ENCODE measurements at places on chromosomes 13 and 19.

DNA sequence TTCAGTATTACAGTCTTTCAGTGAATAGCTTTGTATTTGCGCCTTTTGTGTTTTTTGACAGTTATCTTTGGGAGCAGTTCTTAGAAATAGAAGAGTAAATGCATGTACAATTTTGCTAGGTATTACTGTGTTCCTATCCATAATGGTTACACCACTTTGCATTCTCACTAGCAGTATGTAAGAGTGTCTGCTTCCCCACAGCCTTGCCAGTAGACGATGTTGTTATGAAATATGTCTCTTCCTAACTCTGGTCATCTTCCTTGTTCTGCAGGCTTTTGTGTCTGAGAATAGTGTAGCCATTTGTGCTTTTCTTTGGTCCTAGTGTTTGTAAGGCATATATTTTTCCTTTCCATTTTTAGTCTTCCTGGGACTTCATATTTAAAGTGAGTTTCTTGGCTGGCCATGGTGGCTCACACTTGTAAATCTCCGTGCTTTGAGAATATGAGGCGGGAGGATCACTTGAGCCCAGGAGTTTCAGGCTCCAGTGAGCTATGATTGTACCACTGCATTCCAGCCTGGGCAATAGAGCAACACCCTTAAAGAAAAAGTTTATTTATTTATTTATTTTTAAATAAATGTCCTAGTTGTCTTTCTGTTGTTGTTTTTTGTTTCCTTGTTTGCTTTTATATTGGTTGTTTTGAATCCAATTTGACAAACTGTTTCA is 140.3 kb downstream of the PDS5B start:
- DNase-seq = no peak

- no peak for DNase-seq
These were observed 381.5 kb downstream of the UQCRFS1 start for GRCh38 chr19:28831462-28831861.

DNA sequence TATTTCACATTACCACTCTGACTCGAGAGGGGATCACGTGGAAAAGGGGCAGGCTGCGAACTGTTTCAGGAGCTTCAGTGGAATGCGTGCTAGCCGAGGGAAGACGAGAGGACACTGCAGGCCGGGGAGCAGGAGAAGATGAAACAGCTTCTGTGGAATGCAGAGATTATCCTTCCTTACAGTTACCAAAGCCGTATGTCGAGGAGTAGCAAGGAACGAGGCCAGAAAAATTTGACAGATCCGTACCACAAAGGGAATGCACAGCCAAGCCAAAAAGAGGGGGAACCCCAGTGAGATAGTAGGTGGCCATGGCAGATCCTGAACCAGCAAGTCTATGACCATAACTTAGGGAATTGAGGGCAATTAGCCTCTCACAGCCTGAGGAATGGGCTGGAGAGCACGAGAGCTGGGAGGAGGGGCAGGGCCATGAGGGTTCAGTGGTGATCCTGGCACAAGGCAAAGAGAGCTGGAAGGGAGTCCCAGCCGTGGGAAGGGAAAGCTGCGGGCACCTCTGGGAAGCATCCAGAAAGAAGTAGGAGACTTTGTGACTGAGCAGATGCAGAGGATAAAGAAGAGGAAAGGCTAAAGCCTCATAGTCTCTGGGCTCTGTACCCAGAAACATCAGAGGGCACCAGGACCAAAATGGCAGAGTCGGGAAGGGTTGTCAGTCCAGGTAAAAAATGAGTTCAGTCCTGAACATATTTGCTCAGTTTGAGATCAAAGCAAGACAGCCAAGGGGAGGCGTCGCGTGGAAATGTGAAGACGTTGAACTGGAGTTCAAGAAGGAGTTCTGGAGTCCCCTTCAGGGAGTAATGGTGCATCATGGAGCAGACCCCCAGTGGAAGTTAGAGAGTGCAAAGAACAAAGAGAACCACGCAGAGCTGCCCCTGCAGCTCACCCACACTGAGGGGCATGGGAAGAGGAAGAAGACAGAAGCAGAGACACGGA is 5.1 kb downstream of the COL4A1 start:
- DNase-seq = peak; percentile 72

- DNase-seq = no peak
These were observed 114.8 kb upstream of the TRPC4 start for GRCh38 chr13:37984357-37984756.

DNA sequence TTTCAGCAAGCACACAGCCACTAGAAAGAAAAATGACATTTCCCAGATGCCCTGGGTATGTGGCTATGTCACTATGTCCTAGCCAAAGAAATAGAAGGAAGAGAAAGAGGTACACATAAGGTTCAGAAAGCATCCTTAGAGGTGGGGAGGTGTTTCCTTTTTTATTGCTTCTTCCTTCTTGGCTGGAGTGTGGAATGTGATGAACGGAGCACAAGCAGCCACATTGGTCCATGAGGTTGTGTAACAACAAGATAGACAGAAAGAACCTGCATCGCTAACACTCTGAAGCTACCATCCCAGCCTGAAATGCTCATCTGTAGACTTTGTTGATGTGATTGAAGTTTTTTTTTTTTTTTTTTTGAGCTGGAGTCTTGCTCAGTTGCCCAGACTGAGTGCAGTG is 6.7 kb downstream of the SLC25A23 start:
- no peak for DNase-seq

DNA sequence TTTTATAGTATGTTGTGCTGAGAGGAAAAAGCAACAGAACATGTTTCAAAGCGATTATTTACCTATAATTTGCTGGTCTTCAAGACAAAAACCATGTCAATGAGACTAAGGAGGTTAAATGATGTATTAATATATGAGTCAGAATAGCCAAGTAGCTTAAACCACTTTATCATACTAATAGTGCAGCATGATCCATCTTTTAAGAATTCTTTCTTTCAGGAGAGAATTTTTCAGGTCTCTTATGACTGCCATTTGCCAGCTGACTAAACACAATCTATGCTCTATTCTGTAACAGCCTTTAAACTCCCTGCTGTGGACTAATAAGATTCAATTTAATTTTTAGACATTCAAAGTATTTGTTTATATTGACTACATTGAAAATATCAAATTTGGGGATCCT is 93.7 kb downstream of the TRPC4 start:
- DNase-seq = no peak

DNA sequence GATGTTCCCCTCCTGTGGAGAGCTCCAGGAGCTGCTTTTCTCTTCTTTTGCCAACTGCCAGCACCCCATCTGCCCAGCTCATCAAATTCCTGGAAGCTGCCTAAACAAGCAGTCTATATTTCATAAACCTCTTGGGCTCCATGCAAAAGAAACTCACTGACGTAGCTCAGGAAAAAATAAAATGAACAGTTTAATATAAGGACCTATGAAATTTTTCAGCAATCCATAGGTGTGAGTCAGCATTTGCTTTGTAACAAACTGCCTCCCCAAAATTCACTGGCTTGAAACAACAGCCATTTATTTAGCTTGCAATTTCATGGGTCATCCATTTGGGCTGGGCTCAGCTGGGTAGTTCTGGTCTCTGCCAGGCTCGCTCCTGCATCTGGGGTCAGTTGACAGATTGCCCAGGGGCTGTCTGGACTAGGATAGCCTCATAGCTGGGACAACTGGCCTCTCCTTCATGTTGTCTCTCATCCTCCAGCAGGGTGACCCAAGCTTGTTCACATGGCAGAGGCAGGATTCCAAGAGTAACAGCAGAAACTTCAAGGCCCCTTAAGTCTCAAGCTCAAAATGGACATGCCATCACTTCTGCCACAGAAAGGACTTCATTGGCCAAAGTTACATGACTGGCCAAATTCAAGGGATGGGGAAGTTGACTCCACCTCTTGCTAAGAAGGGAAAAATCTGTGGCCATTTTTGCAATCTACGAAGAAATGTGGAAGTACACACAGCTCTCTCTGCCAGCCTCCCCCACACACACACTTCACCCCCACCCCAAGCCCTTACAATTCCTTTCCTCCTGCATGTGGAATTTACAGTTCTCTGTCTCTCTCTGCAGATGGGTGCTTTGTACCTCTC is 7.9 kb upstream of the PVR start:
- no peak for DNase-seq

- no peak for DNase-seq
These were observed 34.0 kb downstream of the VAV1 start for GRCh38 chr19:6806488-6806887.

DNA sequence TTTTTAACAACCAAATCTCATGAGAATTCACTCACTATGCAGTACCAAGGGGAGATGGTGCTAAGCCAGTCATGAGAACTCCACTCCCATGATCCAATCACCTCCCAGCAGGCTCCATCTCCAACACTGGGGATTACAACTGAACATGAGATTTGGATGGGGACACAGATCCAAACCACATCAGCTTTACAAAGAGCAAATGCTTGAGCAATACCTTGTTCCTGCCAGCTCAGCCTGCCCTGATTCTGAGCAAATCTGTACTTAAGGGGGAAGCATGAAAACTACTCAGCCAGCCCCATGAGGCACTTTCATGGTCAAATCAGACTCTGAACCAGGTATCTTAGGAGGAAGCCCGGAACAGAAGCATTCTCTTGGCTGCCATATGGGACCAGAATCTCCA is 259.9 kb downstream of the TBC1D4 start:
- no peak for DNase-seq

- no peak for DNase-seq
These were observed 823.0 kb upstream of the GPC6 start for GRCh38 chr13:92403606-92404005.

GRCh38 chr19:1849886-1850398 is 1.7 kb upstream of the REXO1 start:
- DNase-seq = no peak

DNA sequence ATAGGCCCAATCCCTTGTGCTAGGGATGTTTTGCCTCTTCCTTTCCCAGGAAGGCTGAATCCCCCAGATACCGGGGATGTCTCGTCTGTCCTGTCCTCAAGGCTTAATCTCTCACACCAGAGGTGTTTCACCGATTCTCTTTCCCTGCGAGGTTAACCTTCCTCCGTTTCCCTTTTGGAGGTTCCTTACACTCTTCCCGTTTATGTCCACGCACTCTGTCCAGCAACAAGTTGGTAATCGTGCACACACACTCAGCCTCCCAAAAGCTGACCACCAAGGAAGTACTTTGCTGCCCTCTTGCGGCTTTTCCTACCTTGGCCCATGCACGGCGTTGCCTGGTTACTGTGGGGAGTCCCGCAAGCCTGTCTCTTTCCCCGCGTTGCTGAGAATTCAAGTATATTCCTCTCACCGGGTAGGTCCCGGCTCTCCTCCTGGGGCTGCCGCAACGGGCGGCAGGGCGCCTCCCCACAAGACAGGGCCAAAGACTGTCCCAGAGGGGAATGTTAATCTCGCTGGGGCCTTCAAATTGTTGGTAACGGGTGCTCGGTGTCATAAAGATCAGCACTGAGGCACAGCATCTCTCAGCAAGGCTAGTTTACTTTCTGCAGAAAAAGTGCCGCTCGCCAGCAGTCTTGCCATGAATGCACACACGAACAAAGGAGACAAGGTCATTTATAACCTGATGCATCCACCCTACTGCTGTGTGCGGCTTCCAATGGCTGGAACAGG is 36.7 kb upstream of the CD177 start:
- DNase-seq = no peak

GRCh38 chr19:41871573-41872383 is 5.3 kb upstream of the CD79A start:
- DNase-seq = no peak

DNA sequence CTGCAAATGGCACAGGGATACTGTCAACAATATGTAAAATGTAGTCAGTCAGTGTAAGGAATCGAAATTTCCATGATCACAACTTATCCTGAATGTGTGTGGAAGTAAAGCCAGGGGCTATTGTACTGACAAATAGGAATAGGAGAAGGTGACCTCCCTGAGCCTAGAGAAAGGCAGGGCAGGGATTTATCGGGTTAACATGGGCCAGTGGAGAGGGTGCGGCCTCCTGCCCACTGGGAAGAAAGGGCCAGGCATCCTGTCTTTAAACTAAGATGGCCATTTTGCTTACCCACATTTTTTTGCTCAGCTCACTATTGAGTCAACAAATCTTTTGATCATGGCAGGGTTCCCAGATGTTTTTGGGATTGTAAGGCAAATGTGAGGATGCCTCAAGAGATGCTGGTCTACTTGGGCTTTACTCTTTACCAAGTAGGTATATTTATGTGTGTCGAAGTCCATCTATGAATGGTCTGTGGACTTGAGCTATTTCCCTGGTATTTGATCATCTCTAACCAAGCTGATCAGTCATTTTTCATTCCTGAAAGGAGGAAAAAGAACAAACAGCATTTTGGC is 116.6 kb upstream of the RNF113B start:
- no peak for DNase-seq

DNA sequence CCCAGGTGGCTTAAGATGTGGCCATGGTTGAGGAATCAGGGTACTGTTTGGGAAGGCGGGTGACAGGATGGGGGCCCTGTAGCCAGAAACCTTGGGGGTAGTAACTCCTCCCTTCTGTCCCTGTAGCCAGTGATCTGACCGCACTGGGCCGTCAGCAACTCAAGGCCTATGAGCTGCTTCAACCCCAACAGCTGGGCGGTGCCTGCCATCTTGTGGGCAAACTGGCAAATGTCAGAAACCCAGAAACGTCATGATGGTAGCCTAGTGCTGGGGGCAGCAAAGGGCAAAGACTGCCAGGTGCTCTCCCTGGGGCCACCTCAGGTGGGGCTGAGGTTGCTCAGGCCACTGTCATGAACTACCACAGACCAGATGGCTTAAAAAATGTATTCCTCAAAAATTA is 3.5 kb downstream of the COPE start:
- DNase-seq = no peak

GRCh38 chr13:106701771-106702341 is 133.9 kb upstream of the ARGLU1 start:
- DNase-seq = no peak

DNA sequence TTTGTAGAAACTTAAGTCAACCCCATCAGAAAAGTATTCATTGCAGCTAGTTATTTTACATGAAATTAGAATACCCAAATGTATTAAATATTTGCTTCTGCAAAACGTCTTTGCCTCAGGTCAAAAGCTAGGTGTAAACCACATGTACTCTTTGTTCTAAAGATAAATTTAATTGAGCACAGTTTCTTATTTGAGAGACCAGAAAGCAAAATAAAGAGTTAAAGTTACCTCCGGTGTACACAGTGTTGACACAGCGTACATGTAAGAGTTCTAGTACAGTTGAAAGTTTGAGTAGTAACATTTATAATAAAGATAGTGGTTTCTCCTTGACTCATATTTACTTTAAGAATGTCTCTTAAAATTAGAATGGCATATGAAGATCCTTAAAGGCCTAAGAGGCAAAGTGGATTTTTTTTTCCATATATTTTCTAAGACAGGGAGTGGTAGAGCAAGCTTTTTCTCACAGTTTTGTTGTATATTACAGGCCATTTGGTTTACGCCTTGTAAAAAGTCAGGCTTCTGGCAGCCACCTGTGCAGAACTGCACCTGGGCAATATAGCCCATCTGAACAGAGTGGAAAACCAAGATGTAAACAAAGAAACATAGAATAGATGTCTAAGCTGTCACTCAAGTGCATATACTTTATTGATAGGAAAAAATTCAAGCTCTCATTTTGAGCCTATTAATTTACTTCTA is 2.9 kb downstream of the LRCH1 start:
- DNase-seq = no peak

DNA sequence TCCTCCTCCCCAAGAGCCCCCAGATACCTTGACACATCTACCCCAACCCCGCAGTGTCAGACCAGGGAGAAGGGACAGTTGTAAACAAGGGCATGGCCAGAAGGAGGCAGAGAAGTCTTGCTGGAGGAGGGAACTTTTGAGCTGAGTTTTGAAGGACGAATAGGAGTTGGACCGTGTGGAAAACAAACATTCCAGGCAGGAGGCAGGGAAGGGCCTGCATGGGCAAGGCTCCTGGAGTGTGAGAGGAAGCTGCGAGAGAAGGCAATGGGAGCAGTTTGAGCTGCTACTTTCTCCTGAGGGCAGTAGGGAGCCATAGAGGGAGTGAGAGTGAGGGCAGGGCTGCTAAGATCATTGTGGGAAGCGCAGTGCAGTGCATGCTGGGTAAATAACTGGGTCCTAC is 23.3 kb downstream of the IL12RB1 start:
- DNase-seq = no peak

GRCh38 chr13:51323824-51324511 is 15.5 kb upstream of the SERPINE3 start:
- DNase-seq = no peak
